ENCODE measurements at places on chromosomes 12 and 14.
A peak's percentile ranks its signal among the peaks of the same experiment; 100 is the strongest.

DNA sequence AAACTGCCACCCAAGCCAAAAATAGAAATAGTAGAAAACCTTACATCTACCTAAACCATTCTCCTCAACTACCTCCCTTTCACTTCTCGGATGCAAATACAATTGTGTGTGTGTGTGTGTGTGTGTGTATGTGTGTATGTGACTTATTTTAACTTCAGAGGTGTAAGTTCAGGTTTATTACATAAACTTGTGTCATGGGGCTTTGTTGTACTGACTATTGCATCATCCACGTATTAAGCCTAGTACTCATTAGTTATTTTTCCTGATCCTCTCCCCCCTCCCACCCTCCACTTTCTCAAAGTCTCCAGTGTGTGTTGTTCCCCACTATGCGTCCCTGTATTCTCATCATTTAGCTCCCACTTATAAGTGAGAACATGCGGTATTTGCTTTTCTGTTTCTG is 592.5 kb upstream of the ATP2B1 start:
- no peak overlapping the region for H3K27ac ChIP-seq
- H3K27me3 ChIP-seq, result peaks cover 2% of the 10 kb centered on the region
- no peaks in the 10 kb centered on the region for H3K36me3 ChIP-seq
- H3K4me3 ChIP-seq, result no peak overlapping the region
- H3K4me1 ChIP-seq, result peaks cover 13% of the 10 kb centered on the region

GRCh38 chr14:53842938-53843337 is 113.7 kb downstream of the BMP4 start:
- no peaks in the 10 kb centered on the region for H3K4me1 ChIP-seq
- no peak overlapping the region for H3K4me3 ChIP-seq
- H3K36me3 ChIP-seq, result no peaks in the 10 kb centered on the region
- no peak overlapping the region for H3K27ac ChIP-seq

DNA sequence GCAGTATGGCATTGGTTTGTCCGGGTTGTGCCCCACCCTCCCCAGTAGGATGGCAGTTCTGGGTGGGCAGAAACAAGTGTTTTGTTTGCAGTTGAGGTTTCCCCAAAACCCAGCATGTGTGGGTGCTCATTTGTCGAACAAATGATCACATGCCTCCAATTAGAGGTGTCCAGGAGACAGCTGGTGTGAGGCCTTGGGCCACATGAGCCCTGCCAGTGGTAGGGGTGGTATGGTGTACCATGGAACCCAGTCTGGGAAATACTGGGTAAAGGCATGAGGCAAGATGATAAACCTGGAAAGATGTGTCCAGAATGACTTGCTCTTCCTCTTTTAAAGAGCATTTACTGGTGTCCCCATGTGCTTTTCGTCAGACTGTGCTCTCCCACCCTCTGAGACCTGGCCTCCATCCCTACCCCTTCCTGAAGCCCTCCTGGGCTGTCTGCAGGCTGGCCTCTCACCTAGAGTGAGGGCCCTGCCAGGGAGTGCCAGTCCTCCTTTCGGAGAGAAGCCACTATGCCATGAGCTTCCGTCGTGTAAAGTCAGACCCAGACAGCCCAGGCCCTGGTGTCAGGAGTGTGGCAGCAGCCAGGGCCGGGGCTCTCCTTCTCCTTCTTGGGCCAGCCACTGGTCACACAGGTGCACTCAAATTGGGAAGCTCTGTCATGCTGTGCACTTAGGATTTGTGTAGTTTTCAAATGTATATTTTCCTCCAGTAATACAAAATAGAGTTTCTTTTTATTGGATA is 17.6 kb downstream of the ANKRD9 start:
- no peaks in the 10 kb centered on the region for H3K36me3 ChIP-seq
- no peak overlapping the region for H3K27ac ChIP-seq
- H3K27me3 ChIP-seq, result no peaks in the 10 kb centered on the region
- no peak for DNase-seq

DNA sequence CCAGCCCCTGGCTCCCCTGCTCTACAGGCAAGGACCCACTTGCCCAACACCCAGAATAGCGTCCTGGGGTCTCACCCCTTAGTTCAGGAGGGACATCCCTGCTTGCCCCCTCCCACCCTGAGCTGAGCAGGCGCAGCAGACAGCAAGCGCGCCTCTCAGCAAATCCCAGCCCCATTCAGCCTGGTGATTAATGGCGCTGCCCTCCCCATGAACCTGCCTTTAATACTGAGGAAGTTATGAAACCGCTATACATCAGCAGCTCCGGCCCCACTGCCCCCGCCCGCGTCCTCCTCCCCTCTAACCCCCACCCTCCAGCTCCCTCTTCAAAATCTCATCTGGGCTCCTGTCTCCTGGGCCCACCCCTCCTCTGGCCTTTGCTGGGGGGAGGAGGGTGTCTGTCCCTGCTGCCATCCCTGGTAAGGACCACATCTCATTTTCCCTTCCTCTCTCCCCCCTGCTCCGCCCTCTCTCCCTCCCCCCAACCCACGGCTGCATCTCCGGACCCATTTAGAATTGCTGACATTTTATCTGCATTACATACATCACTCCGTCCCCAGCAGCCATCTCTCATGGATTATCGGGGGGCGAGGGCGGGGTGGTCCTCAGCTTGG is 7.1 kb upstream of the SMUG1 start:
- H3K4me1 ChIP-seq, result peaks cover 5% of the 10 kb centered on the region
- no peak overlapping the region for H3K4me3 ChIP-seq
- H3K36me3 ChIP-seq, result no peaks in the 10 kb centered on the region

DNA sequence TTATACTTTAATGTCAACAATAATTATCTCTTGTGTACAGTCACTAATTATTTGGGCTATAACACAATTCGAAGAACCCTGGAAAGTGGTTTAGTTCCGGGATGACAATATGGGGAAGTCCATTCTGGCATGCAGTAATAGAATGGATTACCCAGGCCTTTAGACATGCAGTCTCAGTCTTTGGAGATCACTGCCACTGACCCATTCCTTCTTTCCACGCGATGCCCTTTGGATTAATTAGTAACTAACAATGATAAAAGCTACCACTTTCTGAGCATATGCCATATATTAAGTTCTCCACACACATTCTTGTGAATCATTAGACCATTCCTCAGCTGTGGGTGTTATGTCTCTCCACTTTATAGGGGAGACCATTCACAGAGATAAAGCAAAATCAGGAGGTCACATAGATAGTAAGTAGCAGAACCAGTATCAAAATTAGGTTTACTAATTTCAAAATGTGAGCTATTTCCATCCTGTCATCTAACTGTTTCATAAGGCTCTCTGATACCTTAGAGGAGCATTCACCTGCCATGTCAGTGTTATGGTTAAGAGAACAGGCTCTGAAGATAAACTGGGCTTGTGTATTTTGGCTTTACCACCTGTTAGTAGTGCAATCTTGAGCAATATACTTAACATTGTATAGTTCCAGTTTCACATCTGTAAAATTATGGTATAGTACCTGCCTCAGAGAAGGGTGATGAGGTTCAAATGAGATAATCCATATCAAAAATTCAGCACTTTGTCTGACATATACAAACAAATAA is 27.2 kb upstream of the KCNJ8 start:
- H3K27me3 ChIP-seq, result no peaks in the 10 kb centered on the region
- H3K27ac ChIP-seq, result no peak overlapping the region
- H3K36me3 ChIP-seq, result no peaks in the 10 kb centered on the region
- no peaks in the 10 kb centered on the region for H3K4me1 ChIP-seq

GRCh38 chr14:27314231-27314630 is 716.4 kb upstream of the NOVA1 start:
- H3K4me3 ChIP-seq, result no peak overlapping the region
- H3K36me3 ChIP-seq, result no peaks in the 10 kb centered on the region
- no peaks in the 10 kb centered on the region for H3K27me3 ChIP-seq
- no peak overlapping the region for H3K27ac ChIP-seq

DNA sequence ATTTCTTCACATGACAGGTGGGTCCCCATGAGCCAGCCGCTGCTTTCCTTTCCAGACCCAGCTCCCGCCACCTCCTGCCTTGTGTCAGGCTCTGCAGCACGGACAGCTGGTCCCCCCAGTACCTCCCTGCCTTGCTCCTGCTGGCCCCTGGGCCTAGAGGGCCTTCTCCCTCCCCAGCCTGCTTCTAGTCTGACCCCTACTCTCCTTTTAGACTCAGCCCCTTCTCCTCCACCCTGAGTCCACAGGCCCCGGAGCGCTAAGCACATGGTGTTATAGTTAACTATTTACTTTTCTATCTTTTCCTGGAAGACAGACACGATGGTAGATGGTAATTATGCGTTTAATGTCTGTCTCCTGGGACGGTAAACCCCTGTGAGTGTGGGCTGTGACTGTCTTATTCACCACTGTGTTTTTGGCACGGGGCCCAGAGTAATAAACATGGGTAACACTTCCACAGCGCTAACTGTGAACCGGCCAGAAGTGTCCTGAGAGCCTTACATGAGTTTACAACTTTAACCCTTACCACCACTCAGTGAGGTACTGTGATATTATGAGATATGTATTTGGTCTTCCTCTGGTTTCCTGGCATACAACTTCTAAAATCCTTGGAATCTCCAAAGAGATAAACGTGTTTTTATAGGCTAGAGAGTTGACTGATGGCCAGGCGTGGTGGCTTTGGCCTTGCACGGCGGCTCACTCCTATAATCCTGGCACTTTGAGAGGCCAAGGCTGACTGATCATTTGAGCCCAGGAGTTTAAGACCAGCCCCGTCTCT is 41.2 kb downstream of the DGLUCY start:
- peaks cover 24% of the 10 kb centered on the region for H3K4me1 ChIP-seq
- no peak overlapping the region for H3K4me3 ChIP-seq
- H3K27me3 ChIP-seq, result no peaks in the 10 kb centered on the region
- peaks cover 29% of the 10 kb centered on the region for H3K36me3 ChIP-seq

DNA sequence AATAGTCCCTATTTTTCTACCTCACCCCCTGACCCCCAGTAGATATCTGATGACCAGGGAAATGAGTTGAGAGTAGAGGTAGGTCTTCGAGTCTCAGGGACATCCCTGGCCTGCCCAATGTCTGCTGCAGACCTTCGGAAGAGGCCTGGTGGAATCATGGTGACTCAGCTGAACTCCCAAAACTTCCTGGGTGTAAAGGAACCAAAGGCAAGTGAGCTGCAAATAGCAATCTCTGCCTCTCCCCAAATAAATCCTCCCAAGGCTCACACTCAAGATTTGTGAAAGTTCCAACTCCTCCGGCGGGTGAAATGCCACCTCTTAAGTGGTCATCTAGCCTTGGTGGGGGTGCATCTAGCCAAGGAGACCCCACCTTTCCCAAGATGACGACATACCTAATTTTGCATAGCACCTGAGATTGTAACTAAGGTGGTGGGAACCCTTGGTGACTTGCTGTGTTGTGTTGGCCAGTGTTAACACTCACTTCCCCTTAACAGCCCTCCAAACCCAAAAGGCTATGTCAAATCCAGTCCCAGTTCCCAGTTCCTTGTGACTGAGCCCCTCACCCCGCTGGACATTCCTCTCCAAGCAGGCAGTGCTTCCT is 6.3 kb downstream of the ZFP36L1 start:
- peaks cover 52% of the 10 kb centered on the region for H3K36me3 ChIP-seq
- H3K27ac ChIP-seq, result peak overlapping the region; percentile 88
- DNase-seq, result no peak
- H3K4me1 ChIP-seq, result peaks cover 74% of the 10 kb centered on the region
- peak overlapping the region; percentile 78 for H3K4me3 ChIP-seq

DNA sequence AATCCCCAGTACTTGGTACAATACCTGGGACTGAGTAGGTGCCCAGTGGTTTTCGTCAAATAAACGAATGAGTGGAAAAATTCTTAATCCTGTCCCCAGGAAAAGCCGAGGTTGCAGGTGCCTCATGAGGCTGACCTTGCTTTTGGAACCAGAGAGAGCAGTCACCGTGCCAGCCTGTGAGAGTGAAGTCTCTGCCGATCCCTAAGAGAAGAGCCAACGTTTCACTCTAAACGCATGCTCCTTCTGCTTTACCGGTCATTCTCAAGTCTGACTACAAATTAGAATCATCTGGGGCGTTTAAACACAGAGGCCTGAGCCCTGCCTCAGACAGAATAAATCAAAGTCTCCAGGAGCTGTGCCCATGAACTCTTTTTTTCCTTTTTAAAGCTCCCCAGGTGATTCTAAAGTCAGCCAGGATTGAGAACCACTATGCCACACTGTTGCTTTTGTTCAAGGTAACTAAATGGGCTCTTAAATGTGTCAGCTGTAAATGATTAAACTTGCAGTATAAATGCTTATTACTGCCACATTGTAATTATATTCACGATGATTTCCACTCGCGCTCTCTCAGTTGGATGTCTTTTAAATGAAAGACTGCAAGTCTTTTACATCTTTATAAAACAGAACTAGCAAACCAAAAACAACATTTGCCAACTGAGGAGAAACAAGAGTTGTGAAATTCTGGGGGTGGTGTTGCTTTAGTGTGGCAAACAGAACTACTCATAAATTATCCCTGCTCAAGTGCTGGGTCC is 26.9 kb downstream of the TCP11L2 start:
- peaks cover 10% of the 10 kb centered on the region for H3K36me3 ChIP-seq
- no peaks in the 10 kb centered on the region for H3K27me3 ChIP-seq

DNA sequence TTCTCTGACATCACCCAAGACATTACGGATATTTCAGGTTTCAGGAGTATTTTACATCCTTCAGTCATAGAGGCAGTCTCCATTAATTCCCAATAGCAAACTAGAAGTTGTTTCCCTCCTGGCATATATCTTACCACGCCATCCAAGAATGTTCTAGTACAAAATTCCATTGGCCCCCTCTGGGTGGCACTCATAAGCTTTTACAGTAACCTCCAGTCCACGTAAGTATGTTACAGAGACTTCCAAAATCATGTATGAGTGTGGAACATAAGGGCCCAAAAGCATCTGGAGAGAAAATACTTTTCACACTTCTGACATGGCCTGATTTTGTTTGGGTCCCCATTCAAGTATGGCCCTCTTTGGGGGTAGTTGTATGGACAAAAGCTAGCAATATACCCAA is 58.1 kb upstream of the DHRS4 start:
- H3K4me3 ChIP-seq, result no peak overlapping the region
- no peak overlapping the region for H3K27ac ChIP-seq
- peaks cover 5% of the 10 kb centered on the region for H3K27me3 ChIP-seq

DNA sequence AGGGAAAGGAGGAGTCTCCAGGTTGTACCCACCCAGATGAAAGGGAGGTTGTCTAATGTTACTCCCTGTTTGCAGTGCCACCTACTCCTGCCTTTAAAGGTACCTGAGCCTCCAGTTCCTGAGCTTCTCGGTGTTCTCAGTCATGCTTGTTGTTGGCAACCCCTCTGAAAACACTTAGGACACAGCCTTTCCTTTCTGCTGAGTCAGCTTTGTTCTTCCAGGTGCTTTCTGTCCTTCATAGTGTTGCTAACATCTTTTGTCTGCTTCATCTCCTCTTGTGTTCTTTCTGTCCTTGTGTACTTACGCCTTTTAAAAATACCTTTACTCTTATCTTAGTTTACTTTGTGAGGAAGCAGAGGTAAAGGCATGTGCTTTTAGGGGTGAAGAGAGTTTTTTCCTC is 97.0 kb upstream of the NEDD1 start:
- no peak overlapping the region for H3K4me3 ChIP-seq
- no peaks in the 10 kb centered on the region for H3K4me1 ChIP-seq
- no peak overlapping the region for H3K27ac ChIP-seq
- DNase-seq, result no peak

- peak overlapping the region; percentile 72 for H3K27ac ChIP-seq
- H3K4me3 ChIP-seq, result peak overlapping the region; percentile 84
- H3K4me1 ChIP-seq, result peaks cover 37% of the 10 kb centered on the region
- peaks cover 1% of the 10 kb centered on the region for H3K36me3 ChIP-seq
These were observed 47.2 kb upstream of the PLXNC1 start for GRCh38 chr12:94100990-94101737.
